HS-27A (cell line): ENCODE measurements at places on chromosomes 11 and 22.

GRCh38 chr22:50118557-50119168 lies 28.9 kb downstream of the MOV10L1 start:
- no peak for DNase-seq

DNA sequence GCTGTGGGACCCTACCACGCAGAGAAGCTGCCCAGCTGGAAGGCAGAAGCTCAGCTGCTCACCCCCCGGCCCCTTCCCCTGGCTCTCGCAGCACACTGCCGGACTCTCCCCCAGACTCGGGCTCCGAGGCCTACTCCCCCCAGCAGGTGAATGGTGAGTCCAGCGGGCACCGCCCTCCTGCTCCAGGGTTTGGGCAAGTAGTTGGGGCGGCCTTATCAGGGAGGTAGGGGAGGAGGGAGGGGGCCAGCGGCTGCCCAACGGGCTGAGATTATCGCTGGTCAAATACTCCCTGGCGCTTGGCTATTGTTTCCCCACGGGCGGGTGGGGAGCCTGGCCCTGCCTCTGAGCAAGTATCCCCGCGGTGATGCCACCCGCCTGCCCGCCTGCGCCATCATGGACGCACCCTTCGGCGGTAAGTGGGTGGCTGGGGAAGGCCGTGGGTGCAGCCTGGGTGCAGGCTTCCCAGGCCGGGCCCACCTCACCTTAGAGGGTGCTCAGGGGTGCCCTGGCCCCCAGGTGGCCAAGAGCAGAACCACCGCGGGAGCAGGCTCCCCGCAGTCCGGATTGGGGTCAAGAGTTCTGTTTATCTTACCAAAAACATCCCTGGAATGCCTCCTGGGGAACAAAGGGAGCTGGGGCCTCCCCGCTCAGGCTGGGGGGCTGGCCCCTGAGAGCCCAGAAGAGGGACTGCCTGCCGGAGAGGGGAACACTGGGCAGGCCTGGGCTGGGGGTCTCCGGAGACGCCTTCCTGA lies 16.9 kb downstream of the MYRF start:
- no peak for DNase-seq

DNA sequence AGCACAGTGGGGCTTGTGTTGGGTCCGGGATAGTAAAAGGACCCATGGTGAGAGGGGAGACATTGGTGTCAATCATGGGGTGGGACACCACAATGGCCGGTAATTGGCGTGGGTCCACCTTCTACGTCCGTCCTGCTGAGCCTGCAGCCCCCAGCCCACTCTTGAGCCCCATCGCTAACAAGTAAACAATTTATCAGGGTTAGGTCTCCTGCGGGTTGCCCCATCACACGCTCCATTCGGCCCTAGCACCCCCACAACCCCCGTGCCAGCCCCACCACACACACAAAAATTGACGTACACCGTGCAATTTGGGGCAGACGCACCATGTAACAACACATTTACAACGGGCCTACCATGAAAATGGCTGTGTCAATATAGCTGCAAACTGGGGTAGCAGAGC lies 86.5 kb upstream of the HTATIP2 start:
- DNase-seq: no peak

DNA sequence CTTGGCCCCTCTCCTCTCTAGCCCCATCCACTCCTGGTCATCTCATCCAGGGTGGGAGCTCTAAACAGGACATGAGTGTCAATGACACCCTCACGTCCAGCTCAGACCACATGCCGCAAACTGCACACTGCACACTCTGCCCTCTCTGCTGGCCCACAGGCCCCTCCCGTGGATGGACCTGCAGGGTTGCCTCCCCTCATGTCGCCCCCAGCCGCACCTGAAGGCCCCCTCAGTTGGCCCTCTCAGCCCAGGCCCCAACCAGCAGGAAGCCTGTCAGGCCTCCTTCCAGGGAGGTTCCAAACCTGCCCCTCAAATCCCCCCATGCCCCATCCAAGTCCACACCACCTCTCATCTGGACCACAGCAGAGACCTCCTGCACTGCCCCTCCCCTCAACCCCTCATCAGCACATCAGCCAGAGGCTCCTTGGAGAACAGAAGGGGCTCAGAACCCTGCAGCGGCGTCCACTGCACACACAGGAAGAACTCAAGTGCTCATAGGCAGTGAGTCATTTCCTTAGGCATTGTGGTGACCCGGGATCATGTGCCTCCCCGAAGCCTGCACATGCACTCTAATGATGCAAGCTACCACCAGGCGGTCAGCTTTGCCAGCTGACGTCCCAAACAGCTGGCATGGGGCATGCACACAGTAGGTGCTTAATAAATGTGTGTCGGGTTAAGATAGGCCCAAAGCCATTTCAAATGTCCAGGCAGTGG lies 12.9 kb upstream of the CDKN1C start:
- peak; percentile 77 for DNase-seq

DNA sequence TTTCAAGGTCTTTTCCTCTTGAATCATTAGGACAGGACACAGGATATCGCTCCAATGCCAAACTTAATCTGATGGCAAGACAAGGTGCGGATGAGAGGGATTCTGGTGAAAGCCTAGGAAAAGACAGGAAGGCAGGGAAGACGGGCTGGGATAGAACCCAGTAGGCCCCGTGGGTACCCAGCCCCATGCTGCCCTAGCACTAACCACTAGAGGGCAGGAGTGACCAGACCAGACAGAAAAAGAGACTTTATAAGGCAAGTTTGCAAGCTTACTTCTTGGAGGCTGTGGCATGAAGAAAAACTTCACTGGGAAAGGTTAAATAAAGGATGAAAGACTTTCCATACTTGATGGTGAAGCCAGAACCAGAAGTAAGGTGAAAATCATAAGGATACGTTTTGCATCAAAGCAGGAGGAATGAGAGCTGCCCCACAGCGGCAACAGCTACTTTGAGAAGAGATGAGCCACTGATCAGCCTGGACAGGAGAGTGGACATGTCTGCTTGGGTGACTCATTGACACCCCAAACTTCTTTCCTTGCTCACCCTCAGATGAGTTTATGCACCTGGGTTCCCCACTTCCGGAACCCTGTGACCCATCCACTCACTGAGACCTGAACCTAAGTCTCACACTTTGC lies 39.8 kb downstream of the SYN3 start:
- DNase-seq: no peak

- DNase-seq: no peak
Measured at GRCh38 chr11:5596607-5597201, at the start of gene TRIM6. Gene TRIM6 (plus strand): TSS chr11:5596637. CDS start chr11:5596898, 261 bp downstream.

GRCh38 chr11:65576867-65577755 lies 1.3 kb downstream of the EHBP1L1 start:
- no peak for DNase-seq

GRCh38 chr11:117058761-117059261 lies 39.4 kb downstream of the SIK3 start:
- no peak for DNase-seq

GRCh38 chr22:47801541-47802245 lies 1039.2 kb downstream of the TBC1D22A start:
- no peak for DNase-seq

DNA sequence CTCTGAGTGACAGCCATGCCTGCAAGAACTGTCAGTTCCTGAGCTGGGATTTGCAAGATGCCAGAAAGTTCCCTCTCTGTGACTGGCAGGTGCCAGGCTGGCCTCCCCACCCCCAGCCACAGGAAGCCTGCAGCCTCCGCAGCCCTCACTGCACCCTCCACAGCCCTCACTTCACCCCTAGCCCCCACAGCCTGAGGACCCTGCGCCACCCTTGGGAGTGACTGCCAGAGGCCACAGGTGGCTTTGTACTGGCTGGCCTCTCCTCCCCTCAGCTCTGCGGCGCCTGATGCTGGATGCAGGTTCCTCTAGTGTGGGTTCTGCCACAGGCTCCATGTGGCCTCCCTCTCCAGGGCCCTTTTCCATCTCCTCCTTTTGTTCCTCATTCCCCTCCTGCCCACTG lies 28.7 kb downstream of the MPPED1 start:
- no peak for DNase-seq

GRCh38 chr11:31132531-31133421 lies 236.8 kb downstream of the DCDC1 start:
- no peak for DNase-seq

- DNase-seq: no peak
Measured at GRCh38 chr11:3103076-3103475, 45.9 kb upstream of the CARS1 start.

- no peak for DNase-seq
Measured at GRCh38 chr11:86490582-86490981, 115.9 kb downstream of the CCDC81 start.

DNA sequence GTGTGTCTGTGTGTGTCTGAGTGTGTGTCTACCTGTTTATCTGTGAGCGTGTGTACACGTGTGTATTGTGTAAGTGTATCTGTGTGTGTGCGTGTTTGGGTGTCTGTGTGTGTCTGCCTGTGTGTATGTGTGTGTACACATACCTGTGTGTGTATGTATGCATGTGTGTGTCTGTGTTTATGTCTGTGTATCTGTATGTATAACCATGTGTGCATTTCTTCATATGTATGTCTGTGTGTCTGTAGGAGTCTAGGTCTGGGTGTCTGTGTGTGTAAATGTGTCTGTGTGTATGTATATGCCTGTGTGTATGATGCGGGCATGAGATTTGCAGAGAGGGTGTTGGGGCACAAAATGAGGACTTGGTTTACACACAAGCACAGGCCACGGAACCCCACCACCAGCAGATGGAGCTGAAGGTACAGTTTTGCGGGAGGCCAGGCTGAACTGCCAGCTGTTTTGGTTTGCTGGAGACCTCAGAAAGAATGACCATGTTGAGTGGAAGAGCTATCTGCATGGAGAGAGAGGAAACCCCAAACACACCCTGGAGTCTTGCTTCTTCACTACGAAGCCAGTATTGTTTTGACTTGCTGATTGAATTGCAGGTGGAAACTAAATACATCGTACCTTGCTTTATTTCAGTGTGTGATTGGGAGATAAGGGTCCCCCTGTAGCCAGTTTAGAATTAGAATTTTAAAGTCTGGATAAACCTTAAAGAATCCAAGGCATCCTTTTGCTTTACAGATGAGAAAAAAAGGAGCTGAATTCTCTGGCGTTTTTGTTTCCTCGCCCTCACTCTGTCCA lies 497.2 kb downstream of the NTM start:
- DNase-seq: no peak

- no peak for DNase-seq
Measured at GRCh38 chr11:115222218-115222862, 281.9 kb downstream of the CADM1 start.

GRCh38 chr22:29308791-29309262 lies 2.4 kb downstream of the GAS2L1 start:
- no peak for DNase-seq

DNA sequence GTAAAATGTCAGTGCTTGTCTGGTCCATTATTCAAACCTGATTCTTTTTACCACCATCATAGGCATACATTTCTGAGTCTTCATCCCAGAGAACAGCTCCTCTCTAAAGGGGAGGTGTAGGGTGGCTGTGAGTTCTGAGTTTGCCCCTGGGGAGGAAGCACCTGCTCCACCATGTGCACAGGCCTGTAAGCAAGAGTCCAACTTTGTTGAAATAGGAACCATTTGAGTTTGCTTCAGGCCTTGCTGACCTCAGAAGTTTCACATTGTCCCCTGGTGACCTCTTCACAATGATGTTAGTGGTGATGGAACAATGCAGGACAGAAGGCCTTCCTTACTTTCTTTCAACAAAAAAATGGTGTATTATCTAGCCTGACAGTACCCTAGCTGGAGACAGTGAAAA lies 54.6 kb upstream of the TOP3B start:
- DNase-seq: no peak

DNA sequence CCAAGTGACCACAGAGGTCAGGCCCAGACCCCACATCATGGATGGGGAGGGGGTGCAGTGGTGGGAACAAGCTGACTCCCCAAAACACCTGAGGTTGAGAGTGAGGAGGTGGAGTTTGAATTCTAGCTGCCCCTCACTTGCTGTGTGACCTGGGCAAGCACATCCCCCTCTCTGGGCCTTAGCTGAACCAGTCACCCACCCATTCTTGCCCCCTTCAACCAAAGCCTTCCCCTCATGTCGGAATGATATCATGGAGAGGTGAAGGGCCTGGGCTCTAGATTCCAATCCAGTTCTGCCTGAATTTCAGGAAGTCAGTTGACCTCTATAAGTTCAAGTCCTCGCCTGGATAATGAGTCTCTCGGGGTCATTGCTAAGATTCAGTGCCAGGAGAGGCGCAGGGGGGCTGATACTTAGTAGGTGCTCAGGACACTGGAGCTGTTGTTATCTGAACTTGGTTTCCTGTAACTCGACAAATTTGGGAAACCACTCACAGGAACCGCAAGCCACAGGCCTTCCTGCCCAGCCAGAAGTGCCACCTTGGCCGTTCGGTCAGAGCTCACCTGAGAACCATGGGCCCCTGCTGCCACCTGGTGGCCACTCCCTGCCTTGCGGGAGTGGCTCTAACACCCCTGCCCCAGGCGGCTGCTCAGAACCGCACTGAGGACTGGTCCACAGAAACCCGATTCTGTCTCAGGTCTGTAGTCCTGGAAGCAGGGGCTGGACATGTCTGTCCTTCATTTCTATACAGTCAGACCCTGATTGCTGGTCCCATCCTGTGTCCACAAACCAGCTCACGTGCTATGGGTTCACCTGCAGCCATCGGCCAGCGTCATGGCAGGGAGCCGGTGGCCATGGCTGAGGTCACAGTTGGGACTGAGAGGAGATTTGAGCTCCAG lies 6.9 kb downstream of the CDC42EP1 start:
- no peak for DNase-seq

GRCh38 chr22:36493690-36494110 lies 12.3 kb upstream of the TXN2 start:
- no peak for DNase-seq

DNA sequence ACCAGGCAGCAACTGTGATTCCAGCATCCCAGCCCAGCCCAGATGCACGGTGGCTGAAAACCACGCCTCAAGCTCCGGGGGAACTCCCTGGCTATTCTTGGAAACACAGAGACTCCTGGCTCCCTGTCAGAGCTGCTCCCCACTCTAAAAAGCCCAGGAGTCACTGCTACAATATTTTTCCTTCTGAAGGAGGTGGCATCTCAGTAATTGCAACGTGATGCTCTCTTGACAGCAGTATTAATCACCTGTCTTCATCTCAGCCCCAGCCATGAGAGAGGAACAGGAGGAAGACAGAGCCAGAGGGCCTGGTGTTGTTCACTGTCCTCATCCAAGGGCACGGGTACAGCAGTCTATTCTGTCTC lies 26.9 kb downstream of the DRD2 start:
- DNase-seq: no peak

DNA sequence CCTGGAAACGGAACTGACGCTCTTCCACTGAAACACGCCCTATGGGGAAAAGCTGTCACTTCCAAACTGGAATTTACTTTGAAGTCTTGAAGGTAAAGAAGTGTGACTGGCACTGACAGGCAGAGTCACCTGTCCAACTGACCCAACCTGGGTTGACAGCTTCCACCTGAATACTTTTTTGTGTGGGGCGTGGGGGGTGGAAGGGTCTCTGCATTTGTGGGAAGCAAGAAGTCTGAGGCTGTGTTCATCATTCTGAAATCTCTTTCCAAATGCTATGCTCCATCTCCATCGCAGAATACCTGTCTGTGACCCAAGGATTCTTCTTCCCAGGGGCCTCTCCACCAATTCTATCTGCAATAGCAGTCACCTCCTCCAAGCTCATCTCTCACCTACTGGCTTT lies 7.8 kb downstream of the IFT27 start:
- no peak for DNase-seq

GRCh38 chr11:114290503-114291235 lies 5.5 kb upstream of the NNMT start:
- no peak for DNase-seq
